Ascending aorta (tissue), 2 donors: ENCODE measurements at places on chromosomes 6 and 20.

DNA sequence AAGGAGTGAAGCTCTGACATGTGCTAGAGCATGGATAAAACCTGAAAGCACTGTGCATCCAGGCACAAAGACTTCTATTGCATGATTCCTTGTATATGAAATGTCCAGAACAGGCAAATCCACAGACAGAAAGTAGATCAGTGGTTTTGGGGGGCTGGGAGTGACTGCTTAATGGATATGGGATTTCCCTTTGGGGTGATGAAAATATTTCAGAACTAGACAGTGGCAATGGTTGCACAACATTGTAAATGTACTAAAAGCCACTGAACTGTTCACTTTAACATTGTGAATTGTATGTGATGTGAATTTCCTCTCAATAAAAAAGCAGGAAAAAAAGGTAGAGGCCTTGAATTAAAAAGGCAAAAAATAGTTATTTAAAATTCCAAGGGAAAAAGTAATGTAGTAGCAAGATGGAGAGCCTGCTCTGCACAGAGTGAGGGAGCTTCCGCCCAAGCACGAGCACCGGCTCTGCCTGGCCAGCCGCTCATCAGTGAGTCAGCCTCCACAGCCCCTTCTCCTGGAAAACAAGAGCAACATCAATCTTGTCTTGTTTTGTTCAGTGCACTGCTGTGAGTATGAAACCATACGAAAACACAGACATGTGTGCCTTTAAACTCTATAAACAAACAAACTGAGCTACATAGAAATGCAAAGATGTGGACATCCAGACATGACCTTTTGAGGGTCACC lies 74.6 kb upstream of the THBS2 start:
- no peak for DNase-seq

- DNase-seq = no peak
These were observed 1.9 kb downstream of the ELOVL2 start for GRCh38 chr6:11042025-11042749.

GRCh38 chr20:31722257-31723068 lies at the start of gene BCL2L1:
Gene BCL2L1, minus strand, starts transcription at chr20:31722868. Its CDS starts 650 bp downstream, at chr20:31722218.
- peak; percentile 54 for DNase-seq

GRCh38 chr6:56649782-56650181 lies 7.1 kb upstream of the DST start:
- no peak for DNase-seq

GRCh38 chr20:39452583-39453340 lies 490.6 kb downstream of the DHX35 start:
- no peak for DNase-seq

DNA sequence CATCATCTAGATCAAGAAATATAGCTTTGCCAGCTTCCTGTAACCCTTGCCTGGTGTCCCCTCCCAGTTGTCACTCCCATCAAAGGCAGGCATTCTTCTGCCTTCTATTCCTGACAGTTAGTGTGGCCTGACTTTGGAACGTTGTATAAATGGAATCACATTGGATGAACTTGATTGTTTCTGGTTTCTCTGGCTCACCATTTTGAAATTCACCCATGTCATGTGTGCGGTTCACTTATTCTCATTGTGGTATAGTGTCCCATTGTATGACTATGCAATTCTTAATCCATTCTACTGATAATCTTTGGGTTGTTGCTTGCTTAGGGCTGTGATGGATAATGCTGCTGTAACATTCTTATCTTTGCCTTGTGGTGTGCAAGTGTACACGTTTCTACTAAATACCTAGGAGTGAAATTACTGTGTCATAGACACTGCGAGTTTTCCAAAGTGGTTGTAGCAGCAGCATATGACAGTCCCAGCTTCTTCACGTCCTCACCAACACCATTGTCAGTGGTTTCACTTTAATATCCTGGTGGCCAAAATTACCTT lies 73.2 kb downstream of the VEGFA start:
- no peak for DNase-seq

DNA sequence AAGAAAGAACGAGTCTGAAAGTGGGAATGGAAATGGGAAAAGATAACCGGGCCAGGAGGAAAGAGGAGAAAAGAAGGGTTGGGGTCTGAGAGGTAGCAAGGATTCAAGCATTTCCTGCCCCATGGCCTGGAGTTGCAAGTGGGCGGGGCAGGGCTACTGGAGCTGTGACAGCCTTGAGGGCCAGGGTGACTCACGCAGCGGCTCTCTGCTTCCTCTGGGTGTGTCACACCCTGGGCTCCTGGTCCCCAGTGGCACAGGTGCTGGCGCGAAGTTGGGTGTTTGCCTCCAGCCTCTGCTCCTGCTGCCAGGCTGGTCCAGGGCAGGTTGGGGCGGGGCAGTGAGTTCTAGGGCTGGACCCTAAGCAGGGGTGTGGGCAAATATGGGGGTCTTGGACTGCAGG lies 3.3 kb upstream of the ULBP3 start:
- peak; percentile 70 for DNase-seq

- DNase-seq = no peak
These were observed 308.6 kb downstream of the CDC5L start for GRCh38 chr6:44696099-44696498.

DNA sequence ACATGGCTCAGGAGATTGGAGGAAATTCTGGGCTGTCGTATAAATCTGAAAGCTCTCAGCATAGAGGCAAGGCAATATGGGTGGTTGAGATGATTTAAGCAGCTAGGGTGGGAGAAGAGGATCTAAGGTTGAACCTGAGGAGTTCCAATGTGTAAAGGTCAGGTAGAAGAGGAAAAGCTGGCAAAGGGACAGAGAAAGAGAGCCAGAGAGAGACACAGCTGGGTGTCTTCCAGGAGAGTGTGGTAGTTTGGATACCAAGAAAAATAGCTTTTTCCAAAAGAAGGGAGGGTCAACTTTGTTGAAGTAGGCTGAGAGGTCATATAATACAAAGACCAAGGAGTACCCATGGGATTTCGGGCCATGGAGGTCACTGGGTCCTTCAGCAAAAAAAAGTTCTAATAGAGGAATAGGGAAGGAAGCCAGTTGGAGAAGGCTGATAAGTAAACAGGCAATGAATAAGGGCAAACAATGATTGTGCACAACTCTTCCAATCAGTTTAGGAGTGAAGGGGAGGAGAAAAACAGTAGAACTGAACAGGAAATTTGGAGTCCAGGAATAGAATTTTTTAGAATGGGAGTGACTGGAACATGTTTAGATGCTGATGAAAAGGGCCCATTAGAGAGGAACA lies 135.1 kb downstream of the QRSL1 start:
- no peak for DNase-seq

DNA sequence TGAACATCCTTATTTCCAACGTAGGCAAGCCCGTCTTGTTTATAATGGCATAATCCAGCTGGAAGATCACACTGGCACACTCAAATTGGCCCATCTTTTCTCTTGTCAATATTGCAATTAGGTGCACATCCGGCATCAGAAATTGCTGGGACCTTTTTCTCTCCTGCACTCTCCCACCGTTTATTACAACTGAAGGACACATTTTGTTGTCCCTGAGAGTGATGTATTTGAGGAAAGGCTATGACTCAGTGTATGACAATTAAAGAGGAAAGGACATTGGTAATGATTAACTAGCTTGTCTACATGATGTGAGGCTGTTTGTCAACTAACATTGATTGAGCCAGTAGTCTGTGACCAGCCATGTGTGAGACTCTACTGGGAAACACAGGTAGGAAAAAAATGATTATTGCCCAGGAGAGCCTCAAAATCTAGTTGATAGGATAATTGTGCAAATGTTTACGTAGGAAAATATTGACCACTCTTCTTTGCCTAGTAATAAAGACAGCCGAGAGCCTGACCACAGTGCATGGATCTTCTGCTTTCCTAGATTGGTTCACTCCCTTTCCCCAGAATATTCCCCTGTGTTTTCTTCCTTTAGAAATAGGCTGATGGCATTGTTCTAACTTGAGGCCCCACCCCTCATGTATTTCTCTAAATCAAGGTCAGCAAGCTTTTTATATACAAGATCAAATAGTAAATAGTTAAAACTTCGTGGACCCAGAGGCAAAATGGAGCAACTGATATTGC lies 230.0 kb upstream of the BTBD3 start:
- DNase-seq = no peak

GRCh38 chr20:33654680-33655161 lies 7.4 kb upstream of the C20orf144 start:
- no peak for DNase-seq

GRCh38 chr6:6586671-6587526 lies 1.6 kb upstream of the LY86 start:
- DNase-seq = no peak

GRCh38 chr20:59806578-59806975 lies 126.9 kb downstream of the SYCP2 start:
- no peak for DNase-seq

- no peak for DNase-seq
These were observed 107.6 kb downstream of the PSMB1 start for GRCh38 chr6:170445487-170445886.

DNA sequence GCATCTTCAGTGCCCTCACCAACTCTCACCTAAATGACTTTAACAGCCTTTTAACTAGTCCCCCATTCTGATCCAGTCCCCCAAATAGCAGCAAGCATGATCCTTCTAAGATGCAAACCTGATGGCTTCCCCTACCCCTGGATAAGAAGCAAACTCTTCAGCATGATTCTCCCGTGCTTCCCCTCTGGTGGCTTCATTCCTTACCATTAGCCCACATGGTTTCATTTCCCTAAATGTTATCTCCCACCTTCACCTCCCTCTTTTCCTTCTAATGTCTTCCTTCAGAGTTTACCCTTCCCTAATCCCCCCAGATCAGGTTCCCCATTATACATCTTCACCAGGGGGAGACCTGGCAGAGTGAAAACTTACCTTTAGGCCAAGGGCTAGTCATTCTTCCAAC lies 4.0 kb upstream of the RAB5IF start:
- no peak for DNase-seq

- no peak for DNase-seq
These were observed 2.1 kb downstream of the COL12A1 start for GRCh38 chr6:75203721-75204120.

GRCh38 chr20:44909872-44910689 lies at the start of gene PABPC1L:
Gene PABPC1L, plus strand, starts transcription at chr20:44910060. Its CDS starts 84 bp downstream, at chr20:44910144.
- DNase-seq = peak; percentile 75

GRCh38 chr20:24675651-24676352 lies 206.4 kb downstream of the SYNDIG1 start:
- DNase-seq = peak; percentile 61

DNA sequence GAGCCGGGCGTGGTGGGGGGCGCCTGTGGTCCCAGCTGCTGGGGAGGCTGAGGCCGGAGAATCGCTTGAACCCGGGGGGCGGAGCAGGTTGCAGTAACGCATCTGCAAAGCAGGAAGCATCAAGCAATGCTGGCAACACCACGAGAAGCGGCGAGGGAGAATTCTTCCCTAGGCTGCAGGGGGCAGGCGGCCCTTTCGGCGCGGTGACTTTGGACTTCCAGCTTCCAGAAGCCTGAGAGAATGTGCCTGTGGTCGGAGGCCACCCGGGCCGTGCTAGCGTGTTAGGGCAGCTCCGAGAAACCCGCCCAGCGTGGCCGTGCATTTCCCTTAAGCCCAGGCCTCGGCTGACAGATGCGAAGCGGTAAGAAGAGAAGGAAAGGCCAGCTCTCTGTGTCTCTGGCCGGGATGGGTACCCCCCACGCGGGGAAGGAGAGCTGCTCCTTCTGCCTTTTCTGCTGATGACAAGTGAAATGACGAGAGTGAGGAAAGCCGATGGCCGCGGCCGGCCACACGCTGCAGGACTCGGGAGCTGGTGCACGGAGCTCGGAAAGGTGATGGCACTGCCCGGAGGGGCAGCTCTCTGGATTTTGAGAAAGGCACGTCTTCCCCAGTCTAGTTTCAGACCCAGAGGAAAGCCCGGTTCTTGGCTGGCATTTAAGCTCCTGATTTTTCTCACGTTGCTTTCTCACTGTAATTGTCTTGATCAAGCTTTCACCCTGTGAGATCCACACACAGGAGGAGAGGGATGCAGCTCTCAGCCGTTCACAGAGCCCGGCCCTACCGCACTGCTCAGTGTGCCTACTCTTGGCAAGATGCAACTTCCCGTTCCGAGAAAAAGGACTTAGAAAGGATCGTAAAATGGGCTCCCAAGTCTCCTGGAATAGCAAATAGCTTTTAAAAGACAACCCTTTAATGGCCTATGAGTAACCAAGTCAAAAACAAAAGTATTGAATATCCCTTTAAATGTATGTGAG lies 68.3 kb upstream of the EXOC2 start:
- no peak for DNase-seq

- DNase-seq = no peak
These were observed 186.7 kb upstream of the PDE10A start for GRCh38 chr6:165849534-165850430.

DNA sequence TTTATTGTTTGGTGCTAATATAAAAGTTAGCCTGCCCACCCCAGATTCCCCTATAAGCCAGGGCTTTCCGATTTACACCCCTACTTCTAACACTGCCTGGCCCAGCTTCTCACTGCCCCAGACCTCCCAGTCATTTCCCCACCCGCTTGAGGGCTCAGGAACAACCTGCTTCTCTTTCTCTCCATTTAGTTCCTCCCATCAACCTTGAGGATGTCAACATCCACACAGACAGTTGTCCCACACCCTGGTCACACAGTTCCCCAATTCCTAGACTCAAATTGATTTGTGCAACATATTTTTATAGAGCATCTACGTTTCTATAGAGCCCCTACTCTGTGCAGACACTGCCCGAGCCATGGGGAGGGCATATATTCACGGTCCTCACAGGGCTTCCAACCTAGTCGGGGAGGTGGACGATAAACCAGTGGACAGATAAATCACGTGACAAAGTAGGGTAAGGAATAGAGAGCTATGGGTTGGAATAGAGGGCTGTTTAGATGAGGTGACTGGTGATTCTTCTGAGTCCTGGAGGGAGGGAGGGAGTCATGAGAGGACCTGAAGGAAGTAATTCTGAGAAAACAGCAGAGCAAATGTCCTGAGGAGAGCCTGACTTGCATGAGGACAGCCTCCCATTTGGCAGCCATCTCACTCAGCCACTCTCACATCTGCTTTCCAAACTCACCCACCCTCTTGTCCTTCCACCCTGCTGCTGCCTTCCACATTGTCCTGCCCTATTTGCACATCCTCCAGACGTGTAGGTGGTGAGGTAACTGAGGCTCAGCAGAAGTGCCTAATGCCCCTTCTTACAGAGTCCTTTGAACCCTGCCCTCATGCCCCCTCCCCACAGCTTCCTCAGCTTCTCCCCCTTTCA lies 6.3 kb downstream of the GABRR2 start:
- DNase-seq = no peak

DNA sequence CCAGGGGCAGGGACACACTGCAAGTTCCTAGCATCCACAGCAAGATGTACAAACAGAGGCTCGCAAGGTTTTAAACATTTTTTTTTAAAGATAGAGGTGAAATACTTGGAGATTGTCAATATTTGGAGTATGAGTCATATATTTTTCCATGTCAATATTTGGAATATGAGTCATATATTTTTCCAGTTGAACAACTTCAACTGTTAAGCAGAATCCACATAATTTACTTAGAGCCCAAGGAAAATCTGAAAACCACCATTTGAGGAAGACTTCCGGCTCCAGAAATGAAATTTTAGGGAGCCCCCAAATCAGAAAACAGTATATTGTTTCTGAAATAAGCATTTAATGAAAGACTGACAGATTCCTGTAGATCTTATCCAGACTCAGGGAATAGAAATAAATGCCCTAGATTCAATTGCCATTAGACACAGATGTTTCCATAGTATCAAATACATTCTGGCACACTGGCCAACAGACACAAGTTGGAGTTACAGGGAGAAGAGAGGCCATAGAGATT lies 51.6 kb upstream of the FAM184A start:
- no peak for DNase-seq
